ENCODE measurements at places on chromosomes 1 and 21.

- no peak for DNase-seq
Measured at GRCh38 chr1:5908461-5909375, 83.5 kb downstream of the NPHP4 start.

- DNase-seq, result no peak
Measured at GRCh38 chr1:172109359-172109758, 268.1 kb downstream of the DNM3 start.

GRCh38 chr1:234690872-234691271 is 80.9 kb upstream of the IRF2BP2 start:
- no peak for DNase-seq

DNA sequence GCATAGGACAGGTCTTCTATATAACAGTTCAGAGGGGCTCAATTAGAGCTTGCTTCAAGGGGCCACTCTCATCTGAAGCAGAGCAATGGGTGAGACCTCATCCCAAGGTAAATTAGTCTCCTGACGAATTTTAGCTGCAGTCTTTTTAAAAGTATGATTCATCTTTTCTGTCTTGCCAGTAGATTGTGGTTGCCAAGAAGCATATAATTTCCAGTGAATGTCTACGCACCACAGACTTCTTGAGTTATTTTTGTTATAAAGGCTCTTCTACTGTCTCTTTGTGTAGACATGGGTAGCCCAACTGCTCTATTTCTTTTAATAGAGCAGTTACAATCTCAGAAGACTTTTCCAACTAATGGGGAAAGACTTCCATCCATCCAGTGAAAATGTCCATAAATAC is 108.9 kb upstream of the FMN2 start:
- DNase-seq, result no peak

DNA sequence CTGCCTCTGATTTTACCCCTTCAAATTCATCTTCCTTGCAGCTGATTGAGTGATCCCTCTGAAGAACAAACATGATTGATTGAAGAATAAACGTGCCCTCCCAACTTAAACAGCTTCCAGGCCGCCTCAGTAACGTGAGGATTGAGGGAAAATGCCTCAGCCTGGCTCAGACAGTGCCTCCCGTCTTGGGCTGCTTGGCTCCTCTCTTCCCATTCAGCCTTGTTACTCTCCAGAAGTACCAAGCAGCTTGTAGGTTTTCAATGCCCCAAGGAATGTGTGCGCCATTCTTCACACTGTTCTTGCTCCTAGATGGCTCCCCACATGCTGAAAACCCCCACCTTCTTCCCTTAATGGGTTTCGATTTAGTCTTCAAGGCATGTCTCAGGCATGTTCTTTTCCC is 51.8 kb downstream of the ST6GALNAC5 start:
- no peak for DNase-seq

GRCh38 chr1:8266436-8267165 is 51.3 kb upstream of the SLC45A1 start:
- no peak for DNase-seq

GRCh38 chr1:224201383-224201782 is 18.3 kb downstream of the DEGS1 start:
- DNase-seq, result no peak

GRCh38 chr1:111392042-111392441 is 35.5 kb downstream of the OVGP1 start:
- no peak for DNase-seq

GRCh38 chr1:39381839-39382238 is 109.6 kb upstream of the BMP8A start:
- DNase-seq, result no peak

- no peak for DNase-seq
Measured at GRCh38 chr1:169741666-169742394, 8.0 kb upstream of the SELE start.

GRCh38 chr1:152179566-152179965 is 20.5 kb upstream of the RPTN start:
- no peak for DNase-seq

GRCh38 chr21:35319684-35320283 is 270.7 kb upstream of the RUNX1 start:
- DNase-seq, result no peak

- no peak for DNase-seq
Measured at GRCh38 chr1:48568501-48568900, 96.5 kb upstream of the SPATA6 start.
